ENCODE measurements at places on chromosomes 11 and 22.

DNA sequence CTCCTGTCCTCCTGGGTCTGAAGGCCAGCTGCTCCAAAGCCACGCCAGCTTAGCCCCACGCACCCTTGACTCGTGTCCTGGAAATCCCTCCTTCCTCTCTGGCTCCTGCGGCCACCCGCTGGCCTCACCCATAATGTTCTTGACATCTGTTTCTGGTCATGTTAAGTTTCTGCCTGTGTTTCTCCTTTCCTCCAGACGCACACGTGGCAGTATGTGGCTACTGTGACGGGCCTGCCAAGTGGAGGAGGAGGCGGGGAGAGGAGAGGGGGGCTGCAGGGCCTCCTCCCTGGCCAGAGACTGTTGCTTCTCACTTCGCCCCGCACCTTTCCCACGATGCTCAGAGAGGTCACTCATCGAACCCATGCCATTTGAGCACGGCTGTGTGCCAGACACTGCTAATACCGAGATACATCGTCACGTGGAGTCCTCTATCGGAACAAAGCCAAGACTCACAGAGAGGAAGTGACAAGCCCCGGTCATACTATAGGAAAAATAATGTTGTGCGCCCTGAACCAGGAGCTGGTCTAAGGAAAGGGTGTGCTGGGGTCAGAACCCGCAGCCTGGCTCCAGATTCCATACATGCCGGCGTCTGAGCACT is 11.5 kb downstream of the C1QTNF6 start:
- no peak for DNase-seq

DNA sequence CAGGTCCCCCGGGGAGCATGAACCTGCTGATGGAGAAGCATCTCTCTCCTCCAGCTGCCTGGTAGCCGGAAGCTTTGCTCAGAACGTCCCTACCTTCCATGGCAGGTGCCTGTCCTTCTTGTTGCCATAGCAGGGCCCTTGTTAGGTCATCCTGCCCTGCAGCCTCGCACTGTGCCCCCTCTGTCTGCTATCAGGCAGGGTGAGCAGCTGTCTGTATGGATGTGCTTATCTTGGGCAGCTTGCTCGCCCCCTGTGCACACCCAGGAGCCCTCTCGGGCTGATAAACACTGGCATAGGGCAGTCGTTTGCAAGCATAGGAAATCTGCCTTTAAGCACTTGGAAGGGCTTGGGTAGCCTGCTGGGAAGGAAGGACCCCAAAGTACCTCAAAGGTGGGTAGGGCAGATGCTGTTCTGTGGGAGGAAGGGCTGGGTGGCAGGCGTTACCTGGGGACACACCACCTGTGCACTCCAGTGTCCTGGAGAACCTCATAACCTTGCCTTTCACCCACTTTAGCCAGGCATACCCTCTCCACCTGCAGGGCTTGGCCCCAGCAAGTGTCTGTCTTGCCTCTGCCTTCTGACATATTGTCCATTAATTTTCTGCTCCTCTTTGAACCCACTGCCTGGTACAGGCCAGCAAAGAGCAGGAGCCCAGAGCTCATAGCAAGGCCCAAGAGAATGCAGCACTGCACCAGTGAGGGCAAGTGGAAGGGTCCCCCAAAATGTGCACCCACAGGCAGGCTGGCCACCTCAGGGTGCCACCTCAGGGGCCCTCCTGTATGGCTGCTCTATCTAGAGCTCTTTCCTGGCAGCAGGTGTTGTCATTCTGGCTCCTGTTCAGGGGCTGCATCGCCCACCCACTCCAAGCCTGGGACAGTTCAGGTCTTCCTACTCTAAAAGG is 8.0 kb upstream of the COMT start:
- no peak for DNase-seq

DNA sequence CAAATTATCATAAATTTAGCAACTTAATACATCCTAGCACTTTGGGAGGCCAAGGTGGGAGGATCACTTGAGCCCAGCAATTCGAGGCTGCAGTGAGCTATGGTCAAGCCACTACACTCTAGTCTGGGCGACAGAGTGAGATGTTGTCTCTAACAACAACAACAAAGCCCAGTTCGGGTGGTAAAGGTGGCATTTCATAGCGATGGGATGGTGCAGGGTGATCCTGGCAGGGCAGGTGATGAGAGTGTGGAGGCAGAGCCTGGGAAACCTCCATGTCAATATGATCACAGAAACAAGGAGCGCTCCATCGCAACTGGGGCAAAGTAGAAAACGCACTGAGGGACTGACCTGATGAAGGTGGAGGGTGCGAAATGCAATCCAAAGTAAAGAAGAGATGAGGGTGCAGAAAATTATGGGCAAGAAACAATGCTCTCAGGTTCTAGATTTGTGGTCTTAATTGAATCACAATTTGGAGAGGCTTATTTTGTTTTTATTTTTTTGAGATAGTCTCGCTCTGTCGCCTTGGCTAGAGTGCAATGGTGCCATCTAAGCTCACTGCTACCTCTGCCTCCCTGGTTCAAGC is 32.8 kb upstream of the CLDN5 start:
- DNase-seq = no peak

- DNase-seq = no peak
These were observed 42.1 kb downstream of the PI4KA start for GRCh38 chr22:20816559-20816958.

DNA sequence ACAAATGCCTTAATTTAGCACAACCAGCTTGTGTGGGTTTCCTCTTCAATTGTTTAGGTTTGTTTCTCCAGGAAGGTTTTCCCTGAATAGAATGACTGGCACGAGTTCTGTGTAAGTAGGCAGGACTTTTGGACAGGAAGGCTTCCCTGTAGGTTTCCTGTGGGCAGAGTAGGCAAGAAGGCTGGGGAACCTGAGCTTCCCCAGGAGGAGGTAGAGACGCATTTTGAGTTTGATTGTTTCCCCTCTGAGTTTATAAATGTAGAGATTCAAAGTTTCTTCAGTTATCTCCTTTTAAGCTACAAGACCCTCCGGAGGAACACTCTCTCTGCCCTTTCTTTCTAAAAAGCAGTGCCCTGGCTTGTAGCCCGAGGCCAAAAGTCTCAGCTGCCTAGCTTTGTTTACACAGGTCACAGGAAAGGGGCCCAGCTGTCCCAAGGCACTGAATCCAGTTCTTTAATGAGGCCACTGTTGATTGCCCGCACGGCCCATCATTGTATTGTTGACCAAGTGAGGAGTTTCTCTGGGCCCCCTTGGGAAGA is 66.6 kb upstream of the RDX start:
- DNase-seq = no peak

- no peak for DNase-seq
These were observed 1.9 kb downstream of the LRP4 start for GRCh38 chr11:46916286-46917108.

DNA sequence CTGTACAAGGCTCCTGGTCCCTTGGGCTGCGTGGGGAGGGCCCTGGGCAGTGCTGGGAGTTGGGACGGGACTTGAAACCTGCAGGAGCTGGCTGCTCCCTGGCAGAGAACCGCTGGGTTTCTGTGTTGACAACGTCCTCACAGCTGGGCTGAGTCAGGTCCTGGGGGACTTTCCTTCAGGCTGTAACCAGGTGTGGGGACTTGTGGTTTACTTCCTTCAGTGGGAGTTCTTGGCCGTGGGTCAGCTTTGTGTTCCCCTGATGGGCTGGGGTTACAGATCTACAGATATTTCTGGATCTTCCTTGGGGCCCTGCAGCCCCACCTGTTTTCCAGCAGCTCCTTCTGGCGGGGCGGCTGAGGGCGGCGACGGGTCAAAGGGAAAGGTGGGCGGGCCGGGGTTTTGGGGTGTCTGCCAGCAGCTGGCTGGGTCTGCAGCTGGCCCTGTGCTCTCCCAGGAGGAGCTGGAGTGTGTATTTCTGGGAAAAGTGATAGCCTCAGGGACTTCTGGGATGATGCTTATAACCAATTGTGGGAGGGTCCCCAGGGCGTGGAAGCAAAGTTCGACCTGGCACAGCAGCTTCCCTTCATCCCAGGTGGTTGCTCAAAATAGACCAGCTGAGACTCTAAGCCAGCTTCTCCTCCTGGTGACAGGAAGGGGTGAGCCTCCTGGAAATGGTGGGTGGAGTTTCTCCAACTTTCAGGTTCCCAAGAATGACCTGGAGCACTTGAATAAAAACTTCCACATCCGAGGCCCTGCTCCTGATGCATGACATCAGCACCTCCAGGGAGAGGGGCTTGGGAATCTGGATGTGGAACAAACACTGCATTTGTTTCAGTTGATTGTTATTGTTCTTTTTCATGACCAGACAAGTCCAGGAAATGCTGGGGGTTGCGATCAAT is 19.1 kb downstream of the ST14 start:
- no peak for DNase-seq

- no peak for DNase-seq
These were observed 97.8 kb downstream of the MYO18B start for GRCh38 chr22:25839755-25840154.

DNA sequence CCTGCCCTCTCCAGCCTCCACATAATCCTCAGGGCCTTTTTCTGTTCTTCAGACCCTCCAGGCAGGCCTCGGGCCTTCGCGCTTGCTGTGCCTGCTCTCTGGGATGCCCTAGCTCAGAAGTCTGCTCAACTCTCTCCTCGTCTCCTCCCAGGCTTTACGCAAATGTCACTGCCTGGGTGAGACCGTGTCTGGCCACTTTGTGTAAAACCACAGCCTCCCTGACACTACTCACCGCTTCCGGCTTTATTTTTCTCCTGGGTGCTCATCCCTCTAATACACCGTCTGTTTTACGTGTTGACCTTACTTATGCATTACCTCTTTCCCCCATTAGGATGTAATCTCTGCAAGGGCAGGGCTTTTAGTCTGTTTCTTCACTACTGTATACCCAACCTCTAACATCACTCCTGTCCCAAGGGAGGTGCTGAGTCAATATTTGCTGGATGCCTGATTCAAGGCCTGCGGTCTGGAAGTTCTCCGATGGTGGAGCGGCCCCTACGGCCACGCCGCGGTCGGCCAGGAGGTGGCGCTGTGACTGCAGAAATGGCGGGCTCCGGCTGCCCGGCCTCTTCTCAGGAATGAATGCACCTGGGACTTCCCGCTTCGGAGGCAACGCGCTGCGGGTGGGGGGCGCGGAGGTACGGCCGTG is 58.2 kb upstream of the THY1 start:
- DNase-seq = peak; percentile 62

- peak; percentile 76 for DNase-seq
These were observed 49.1 kb upstream of the A4GALT start for GRCh38 chr22:42769574-42770447.

DNA sequence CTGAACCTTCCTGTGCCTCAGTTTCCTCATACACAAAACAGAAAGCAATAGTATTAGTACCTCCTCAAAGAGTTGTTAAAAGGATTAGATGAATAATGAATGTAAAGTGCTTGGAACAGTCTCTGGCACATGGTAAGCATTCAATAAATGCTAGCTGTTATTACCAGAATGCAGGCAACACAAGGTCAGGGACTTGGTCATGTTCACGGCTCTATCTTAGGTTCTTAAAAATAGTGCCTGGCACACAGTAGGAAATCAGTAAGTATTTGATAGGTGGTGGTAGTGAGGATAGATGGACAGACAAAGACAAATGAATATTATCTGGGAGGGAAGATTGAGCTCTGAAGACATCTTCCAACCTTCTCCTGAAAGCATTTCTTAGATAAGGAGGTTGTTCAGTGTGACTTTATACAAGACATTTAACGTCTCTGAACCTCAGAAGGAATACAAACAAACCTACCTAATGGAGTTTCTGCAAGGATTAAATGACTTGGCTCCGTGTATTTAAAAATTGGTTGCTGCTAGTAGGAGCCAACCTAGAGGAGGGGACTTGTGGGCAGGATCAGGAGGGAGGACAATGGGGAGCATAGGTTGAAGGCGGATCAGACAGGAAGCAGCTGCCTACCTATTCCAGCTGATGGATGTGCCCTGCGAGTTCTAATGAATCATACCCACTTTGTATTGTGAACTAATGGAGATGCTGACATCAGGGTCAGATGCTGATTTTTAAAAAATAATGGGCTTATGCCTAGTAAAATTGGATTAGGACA is 94.1 kb downstream of the DBX1 start:
- DNase-seq = no peak

- DNase-seq = no peak
These were observed 318.1 kb downstream of the TENM4 start for GRCh38 chr11:79122759-79123158.

- DNase-seq = no peak
These were observed 13.3 kb downstream of the LSP1 start for GRCh38 chr11:1866226-1866625.

GRCh38 chr22:21946262-21946925 is 6.3 kb downstream of the PPM1F start:
- no peak for DNase-seq

- no peak for DNase-seq
These were observed 437.5 kb downstream of the NTM start for GRCh38 chr11:131807876-131808275.

DNA sequence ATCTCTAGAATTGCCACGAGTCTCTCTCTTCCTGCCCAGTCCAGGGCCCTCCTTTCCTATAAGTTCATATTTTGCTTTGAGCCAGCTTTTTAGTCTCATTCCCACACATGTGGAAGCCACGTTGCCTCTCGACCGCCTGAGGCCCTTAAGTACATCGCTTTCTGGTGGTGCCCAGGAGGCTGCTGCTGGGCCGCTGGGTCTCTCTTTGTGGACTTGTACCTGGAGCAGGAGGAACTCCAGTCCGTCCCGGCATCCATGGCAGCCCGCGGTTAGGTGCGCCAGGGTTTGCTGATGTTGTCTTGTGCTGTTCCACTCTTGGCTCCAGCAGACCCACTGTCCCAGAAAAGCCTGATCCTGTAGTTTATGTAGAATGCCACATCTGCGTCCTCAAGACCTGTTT is 41.0 kb downstream of the NAT10 start:
- DNase-seq = no peak

DNA sequence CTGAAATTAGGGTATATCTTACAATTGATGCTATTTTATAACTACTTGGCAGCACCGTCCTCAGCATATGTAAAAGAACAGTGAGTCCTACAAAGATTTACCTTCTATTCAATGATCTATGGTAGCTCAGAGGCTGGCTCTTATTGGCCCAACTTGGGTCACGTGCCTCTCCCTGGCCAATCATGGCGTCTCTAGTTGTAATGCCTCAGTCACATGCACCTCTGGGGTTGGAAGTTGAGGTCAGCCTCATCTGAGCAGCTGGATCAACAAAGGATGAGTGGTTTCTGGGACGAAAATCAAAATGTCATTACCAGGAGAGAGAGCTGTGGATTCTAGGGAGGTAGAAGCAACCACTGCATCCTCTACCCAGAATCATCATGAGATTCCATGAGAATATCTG is 22.9 kb upstream of the ASPHD2 start:
- no peak for DNase-seq

Data from GM18507 (cell line).